Fibroblast of the aortic adventitia (primary cell): ENCODE measurements at places on chromosomes 7 and 10. TPM values are rescaled to one million over a fixed set of nuclear protein-coding genes. Genes with fewer than 3 reads are reported as not detected.

The CNNM1 gene
- 0.09 and 0.41 TPM in 2 replicates for total RNA-seq

The RBP3 gene
- not detected in 2 replicates for total RNA-seq

The CTAGE8 gene
- total RNA-seq = 6.2 TPM in 1 of 2 replicates, not detected in the other

The CPED1 gene
- 30.0 and 119 TPM in 2 replicates for total RNA-seq

The CPA5 gene
- total RNA-seq = 0.09 TPM in 1 of 2 replicates, not detected in the other

The COL17A1 gene
- total RNA-seq = 2.0 and 2.3 TPM in 2 replicates

The FKBP9 gene
- total RNA-seq = 387 and 831 TPM in 2 replicates

The LRIT1 gene
- total RNA-seq = not detected in 2 replicates

The SPDYE6 gene
- total RNA-seq = not detected in 2 replicates

The TMEM184A gene
- total RNA-seq = not detected in 2 replicates

The CCL26 gene
- total RNA-seq = 0.33 and 1.2 TPM in 2 replicates

The TAS2R3 gene
- 1.2 and 2.5 TPM in 2 replicates for total RNA-seq

The UFSP1 gene
- 2.2 and 3.3 TPM in 2 replicates for total RNA-seq

The SPDYE11 gene
- 0.08 TPM in 1 of 2 replicates, not detected in the other for total RNA-seq

The CALHM2 gene
- 57.6 and 91.4 TPM in 2 replicates for total RNA-seq

The FXYD4 gene
- not detected in 2 replicates for total RNA-seq

The C10orf71 gene
- total RNA-seq = not detected in 2 replicates

The ABCB4 gene
- 0.81 TPM in 1 of 2 replicates, not detected in the other for total RNA-seq
